Kidney tubule cell (primary cell): ENCODE measurements at places on chromosomes 12 and 14.
A peak's percentile ranks its signal among the peaks of the same experiment; 100 is the strongest.

DNA sequence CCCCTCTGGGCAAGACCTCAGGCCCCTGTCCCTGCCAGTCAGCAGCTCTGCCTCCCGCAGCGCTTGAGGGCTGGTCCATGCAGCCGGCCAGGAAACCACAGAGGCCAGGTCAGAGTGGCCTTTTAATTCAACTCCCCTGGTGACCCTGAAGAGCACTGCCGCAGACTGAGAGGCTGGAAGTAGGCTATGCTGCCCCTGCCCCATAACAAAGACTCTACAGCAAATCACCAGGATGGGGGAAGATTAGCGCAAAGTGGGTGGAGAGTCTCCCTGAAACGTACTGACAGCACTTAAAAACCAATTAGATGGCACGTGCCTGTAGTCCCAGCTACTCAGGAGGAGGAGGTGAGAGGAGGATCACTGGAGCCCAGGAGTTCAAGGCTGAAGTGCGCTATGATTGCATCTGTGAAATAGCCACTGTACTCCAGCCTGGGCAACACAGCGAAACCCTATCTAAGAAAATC lies 70.5 kb downstream of the ITPK1 start:
- no peak for DNase-seq

DNA sequence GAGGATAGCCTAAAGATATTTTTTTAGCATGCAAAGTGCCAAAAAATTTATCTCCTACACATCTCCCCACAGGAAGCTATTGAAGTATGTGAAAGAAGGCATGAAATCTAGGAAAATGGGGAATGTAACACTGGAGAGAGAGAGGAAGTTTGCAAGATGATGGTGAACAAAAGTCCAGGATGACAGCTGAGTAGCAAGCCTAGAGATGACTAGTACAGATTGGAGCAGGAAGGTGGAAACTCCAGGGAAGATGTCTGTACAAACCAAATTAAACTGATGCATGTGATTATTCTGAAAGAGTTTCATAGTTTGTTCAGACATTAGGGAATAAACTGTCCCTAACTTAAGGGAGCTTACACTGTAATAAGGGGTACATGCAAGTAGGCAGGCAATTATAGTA lies 99.3 kb downstream of the RAD51B start:
- DNase-seq = no peak

- DNase-seq = no peak
Observed at GRCh38 chr12:61860451-61860850, 399.8 kb upstream of the USP15 start.

GRCh38 chr12:9721394-9722092 lies 11.4 kb downstream of the CLECL1 start:
- DNase-seq = peak; percentile 28

- DNase-seq = peak; percentile 92
Observed at GRCh38 chr12:117662620-117663395, 301.4 kb upstream of the NOS1 start.

GRCh38 chr12:128933039-128933438 lies 79.8 kb downstream of the GLT1D1 start:
- no peak for DNase-seq

DNA sequence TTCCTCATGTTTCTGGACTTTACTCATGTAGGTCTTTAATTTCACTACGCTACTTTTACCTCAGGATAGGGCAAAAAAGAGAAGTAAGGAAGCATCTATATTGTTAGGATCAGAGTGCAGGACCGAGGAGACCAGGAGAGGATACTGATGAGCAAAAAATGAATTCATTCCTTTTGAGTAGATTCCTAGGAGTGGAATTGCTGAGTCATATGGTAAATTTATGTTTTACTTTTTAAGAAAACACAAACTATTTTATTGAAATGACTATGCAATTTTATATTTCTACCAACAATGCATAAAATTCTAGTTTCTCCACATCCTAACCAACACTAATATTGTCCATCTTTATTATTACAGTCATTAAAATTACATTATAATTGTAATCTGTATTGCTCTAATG lies 50.8 kb upstream of the GARIN6 start:
- DNase-seq = no peak

- DNase-seq = no peak
Observed at GRCh38 chr14:99077076-99077843, 194.7 kb downstream of the BCL11B start.

DNA sequence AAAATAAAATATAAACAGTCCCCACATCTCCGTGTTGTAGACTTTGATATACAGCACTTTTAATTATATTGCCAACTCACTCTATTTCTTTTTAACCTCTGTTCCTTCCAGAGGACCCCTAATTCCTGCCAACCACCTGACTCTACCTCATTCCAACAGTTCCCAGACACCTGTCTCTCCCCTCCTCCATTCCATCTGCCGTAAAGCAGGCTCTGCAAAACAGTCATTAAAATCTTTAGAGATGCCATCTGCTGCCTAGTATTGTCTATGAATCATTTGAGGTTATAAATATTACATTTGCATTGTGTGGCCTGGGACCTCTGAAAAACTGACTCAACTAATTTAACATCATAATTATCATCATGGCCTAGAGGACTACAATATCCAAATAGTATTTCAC lies 148.8 kb upstream of the DCN start:
- no peak for DNase-seq

GRCh38 chr12:52186118-52186840 lies 5.5 kb downstream of the KRT80 start:
- DNase-seq = peak; percentile 86

DNA sequence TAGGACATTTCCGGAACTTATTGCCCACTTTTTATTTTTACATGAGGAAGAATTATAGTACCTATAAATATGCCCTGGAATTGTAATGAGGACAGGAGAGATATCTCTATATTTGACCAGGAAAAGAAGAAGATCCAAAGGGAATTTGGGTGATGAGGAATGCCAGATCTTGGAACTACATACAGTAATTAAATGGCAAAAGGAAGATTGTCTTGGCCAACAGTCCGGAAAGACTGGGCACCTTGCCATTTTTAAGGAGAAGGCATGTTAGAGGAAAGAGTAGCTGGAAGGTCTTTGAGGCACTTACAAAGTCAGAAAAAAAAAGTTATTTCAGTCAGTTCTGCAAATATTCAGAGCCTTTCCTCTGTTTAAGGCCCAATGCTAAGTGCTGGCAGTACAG lies 616.4 kb downstream of the MED13L start:
- no peak for DNase-seq

DNA sequence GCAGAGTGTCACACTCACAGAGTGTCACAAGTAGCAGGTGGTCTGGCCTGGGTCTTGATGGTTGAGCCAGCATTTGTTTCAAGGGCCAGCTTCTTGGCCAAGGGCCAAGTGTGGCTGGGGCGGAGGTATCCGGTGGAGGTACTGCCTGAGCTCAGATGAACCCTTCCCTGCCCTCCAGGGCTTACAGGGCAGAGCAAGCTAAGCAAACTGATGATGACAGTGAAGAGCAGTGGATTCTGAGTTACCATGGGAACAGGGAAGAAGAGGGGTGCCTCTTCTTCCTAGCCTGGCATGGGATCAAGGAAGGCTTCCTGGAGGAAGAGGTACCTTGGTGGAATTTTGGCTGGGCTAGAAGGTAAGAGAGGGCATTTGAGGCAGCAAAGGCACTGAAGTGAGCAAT lies 35.7 kb downstream of the MVK start:
- no peak for DNase-seq

DNA sequence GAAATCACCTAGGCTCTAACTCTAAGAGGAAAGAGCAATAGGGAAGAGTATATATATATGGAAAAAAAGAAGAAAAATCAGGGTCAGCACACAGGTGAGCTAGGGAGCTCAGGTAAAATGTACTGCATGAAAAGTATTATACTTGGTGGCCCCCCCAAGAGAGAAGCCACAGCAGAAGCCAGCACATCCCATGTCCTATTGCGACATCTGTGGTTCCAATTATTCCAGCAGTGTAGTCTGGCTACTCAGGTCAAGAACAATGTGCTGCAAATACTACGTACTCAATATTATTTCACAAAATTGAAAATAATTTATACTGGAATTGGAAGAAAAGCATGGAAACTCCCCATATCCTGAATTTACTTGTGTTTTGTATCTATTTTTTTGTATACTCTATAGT lies 85.5 kb downstream of the CEP83 start:
- DNase-seq = no peak

GRCh38 chr14:24694680-24695079 lies 60.7 kb upstream of the GZMB start:
- DNase-seq = no peak

DNA sequence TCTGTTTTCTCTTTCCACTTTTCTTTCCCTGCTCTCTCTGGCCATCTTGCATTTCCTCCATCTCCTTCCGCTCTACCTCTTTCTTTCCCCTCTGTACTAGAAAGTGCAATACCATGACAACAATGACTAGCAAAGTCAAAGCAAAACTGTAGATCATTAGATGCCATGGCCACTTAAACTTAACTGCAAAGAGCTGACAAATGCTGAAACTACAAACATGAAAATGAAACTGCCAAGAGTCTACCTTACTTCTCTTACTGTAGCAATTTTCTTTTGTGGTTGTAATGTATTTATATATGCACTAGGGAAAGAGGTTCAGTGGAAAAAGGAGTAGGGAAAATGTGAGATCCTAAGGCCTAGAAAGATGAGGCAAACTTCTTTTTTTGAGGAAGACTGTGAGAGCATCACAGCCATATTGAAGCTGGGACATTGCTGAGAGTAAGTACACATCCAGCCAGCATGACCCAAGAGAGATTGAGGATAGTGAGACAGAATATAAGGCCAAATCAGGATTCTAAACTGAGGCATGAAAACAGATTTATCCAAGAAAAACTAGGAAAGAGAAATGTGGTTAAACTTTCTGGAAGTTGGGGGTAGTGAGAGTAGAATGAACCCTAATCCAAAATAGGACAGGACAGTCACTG lies 276.6 kb upstream of the NAV3 start:
- DNase-seq = no peak

DNA sequence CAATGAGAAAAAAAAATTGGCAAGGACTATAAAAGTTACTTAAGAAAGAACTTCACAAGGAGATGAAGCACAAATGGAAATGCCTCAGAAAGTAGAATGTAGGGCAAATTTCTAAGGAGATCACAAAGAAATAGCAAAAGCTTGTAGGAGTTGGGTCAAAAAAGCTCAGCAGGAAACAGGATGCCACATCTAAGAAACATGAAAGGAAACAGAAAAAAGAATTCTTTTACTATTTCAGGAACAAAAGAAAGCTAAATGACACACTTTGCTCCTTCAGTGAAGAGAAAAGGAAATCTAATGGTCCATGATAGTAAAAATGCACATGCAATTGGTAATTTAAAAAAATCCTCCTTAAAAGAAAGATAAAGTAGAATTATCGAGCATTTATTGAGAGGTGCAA lies 452.1 kb upstream of the GARIN6 start:
- DNase-seq = no peak

GRCh38 chr12:78864870-78865463 lies 393 bp downstream of the SYT1 start:
- no peak for DNase-seq

- DNase-seq = no peak
Observed at GRCh38 chr14:62667421-62667914, 377.8 kb downstream of the KCNH5 start.

- DNase-seq = no peak
Observed at GRCh38 chr12:27190761-27191160, 53.3 kb upstream of the STK38L start.

DNA sequence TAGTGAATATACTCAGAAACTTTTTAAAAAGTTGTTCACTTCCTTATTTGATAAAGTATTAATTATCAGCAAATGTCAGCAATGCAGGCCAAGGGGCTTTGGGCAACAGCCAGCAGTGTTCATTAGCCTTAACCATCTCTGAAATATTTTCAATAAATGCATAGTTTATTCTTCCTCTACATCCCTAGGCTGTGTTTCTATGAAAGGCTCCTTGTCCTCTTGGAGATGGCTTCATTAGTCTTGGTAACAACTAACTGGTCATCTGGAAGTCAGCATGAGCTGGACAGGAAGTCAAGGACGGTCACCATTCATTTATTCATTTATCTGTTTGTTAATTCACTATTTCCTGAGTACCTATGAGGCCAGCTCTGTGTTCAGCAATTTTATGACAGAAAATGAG lies 124.0 kb upstream of the TMEM132D start:
- no peak for DNase-seq

DNA sequence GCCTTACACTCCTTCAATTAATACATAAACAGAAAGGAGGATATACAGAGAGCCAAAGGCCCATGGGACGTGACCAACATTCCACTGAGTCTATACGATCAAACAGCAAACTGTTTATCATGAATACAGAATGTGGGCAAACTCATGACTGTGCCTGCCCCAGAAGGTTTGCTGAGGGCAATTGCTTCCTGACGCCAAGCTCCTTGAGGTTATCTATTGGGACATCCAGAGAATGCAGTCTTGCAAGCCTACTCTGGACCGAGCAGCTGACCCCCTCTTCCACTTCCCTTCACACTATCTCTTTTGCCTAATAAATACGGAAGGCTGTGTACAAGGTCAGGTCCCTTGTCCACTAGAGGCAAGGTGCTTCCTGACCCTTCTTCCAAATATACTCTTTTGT lies 18.5 kb upstream of the SLC10A1 start:
- no peak for DNase-seq

- DNase-seq = peak; percentile 56
Observed at GRCh38 chr14:90060312-90060964, 1.4 kb upstream of the KCNK13 start.

- DNase-seq = no peak
Observed at GRCh38 chr12:54054742-54055194, 1.1 kb downstream of the HOXC4 start.

DNA sequence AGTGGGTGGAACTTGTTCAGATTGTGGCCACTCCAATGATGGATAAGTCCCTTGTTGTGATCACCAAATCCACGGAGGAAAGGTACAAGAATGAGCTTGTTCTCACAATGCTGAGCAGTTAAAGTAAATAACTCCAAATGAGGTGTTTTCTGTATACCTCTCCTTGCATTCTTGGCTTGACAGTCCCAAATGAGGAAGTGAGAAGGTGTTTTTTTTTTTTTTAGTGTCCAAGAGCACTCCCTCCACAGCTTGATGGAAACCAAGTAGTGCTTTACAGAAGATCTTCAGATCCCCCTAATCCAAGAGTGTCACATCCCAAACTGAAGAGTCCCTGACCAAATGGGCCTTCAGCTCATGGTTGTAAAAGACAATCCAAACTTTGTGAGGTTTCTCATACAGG lies 153.6 kb downstream of the ATP23 start:
- DNase-seq = no peak

DNA sequence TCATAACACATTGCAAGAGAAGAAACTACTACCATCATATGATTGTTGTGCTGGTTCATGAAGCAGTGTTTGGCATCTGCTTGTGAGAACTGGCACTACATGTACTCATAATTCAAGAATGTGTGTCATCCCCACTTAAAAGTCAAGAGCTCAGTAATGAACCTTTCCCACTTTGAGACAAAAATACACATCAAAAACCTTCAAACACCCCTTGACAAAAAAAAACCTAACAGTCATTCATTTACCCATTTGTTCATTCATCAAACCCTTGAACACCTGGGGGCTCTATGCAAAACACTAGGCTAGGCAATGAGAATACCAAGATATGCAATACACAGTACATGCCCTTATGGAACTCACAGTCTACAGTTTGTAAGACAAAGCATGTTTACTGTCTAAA lies 40.0 kb downstream of the KIF21A start:
- DNase-seq = peak; percentile 45
